ENCODE measurements at places on chromosomes 3 and 15.

GRCh38 chr3:18334837-18335601 lies 90.1 kb downstream of the SATB1 start:
- no peak for DNase-seq

- DNase-seq, result no peak
Observed at GRCh38 chr3:129399895-129400357, 28.5 kb downstream of the EFCAB12 start.

GRCh38 chr3:109927726-109928125 lies 590.4 kb upstream of the DPPA4 start:
- DNase-seq, result no peak

DNA sequence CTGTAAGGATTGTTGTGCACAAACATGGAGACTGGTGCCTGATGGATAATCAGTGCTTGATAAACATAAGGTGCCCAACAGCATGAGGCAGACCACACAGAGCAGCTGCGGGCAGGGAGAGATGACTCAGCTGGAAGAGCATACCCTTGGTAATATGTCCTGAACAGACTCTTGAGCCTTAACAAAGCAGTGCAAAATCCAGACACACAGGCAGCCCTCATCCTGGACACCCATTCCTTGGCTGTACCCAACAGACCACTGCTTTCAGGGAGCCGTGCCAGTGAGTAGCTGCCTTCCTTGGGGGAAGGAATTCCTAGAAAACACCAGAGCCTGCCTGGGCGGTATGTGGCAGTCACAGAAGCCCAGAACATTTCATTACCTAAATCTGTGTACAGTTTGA lies 156.2 kb downstream of the CLSTN2 start:
- DNase-seq, result no peak

DNA sequence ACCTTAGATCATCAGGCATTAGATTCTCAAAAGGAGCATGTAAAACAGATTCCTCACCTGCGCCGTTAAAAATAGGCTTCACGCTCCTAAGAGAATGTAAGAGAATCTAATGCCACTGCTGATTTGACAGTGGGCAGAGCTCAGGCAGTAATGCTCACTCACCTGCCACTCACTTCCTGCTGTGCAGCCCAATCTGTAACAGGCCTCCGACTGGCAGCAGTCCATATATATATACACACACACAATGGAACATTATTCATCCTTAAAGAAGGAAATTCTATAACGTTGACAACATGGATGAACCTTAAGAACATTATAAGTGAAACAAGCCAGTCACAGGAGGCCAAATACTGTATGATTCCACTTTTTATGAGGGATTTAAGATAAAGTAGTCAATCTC lies 24.5 kb downstream of the ZNF148 start:
- no peak for DNase-seq

DNA sequence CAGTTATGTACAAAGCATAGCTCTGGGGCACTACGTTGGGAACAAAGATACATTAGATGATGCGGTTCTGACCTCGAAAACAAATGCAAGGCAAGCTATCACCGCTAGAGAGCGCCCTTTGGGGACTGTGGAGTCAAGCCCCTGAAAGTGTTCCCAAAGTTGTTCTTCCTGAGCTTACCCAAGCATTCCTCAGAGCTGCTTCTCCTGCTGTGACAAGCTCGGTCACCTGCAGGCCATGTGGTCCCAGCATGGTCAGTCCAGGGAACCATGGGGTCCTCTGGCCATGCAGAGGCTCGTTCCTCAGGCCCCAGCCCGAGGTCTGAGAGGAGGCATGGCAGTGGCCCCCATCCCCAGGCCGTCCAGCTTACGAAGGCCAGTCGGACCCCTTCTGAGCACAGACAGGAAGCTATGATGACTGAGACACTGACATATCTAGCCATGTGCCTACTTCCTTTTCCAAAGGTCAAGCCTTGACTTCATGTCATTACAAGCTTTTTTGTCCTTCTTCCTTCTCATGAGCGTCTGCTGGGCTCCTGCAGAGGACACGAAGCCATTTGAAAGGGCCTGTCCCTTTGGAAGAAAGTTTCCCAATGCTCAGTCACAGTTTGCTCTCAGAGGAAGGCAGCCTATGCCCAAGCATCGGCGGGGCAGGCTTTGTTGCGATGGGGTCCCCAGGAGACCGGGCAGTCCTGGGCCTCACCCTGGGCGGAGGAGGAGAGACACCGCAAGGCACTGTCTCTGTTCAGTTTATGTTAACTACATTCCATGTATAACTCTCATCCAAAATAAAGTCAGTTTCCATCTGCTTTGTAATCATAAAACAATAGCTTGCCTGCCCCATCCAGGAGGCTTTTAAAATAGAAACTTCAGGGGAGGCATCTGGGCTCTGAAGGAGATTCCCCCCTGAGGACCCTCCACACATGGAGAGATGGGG lies 79.3 kb downstream of the ATP10A start:
- peak; percentile 21 for DNase-seq

DNA sequence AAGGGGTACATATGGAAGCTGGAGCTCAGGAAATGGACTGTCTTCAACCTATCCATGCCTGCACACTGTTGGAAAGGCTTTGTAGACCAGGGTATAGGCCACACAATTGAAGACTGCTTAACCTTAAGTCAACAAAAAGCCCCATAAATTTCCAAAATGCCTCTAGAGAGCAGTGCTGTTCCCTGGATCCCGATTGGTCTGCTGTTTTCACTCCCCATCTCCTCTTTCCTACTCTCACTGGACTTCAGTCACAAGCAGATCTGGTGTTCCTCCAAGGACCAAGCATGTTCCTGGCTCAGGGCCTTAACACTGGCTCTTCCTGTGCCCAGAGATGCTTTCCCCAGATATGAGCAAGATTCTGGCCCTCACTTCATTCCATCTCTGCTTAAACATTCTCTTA lies 22.8 kb upstream of the LRRC34 start:
- no peak for DNase-seq

DNA sequence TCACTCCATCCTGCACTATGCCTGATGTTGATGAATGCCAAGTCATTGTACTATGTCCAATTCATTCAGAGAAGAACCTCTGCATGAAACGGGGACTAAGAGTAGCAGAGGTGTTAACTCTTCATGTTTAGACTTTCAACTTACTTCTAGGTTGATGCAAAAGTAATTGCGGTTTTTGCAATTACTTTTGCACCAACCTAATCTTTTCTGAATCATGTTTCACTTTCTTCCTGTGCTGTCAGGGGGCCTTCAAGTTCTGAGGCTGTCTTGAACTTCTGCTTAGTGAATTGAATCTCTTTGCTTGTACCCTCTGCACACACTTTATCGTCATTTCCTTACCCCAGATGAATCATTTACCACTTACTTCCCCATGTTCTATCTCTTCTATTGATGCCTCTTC lies 636.2 kb downstream of the NAALADL2 start:
- DNase-seq, result no peak

GRCh38 chr3:23964537-23965235 lies 19.6 kb downstream of the NR1D2 start:
- no peak for DNase-seq

- DNase-seq, result no peak
Observed at GRCh38 chr15:48722764-48723661, 77.5 kb upstream of the FBN1 start.

GRCh38 chr3:157405457-157405856 lies 31.2 kb upstream of the PTX3 start:
- DNase-seq, result no peak

- DNase-seq, result no peak
Observed at GRCh38 chr3:66673293-66673692, 172.5 kb upstream of the LRIG1 start.

- DNase-seq, result no peak
Observed at GRCh38 chr3:78690766-78691165, 1077.0 kb downstream of the ROBO1 start.

DNA sequence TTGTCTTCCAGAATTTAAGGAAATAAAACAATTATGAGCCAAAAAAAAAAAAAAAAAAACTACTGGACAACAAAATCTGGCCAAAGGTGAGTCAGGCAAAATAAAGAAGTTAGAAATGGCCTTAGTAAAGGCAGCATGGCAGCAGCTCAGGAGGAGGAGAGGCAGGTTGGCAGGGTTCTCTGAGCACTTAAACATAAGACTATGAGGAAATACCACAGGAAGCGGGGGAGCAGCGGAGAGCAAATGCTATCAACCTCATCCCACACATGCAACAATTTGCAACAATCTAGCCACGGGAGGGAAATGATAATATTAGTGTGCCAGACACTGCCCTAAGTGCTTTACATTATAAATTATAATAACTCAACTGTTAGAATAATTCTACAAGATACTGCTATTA lies 247.3 kb upstream of the NSMCE3 start:
- no peak for DNase-seq

- no peak for DNase-seq
Observed at GRCh38 chr3:4334548-4334947, 31.4 kb downstream of the SETMAR start.

DNA sequence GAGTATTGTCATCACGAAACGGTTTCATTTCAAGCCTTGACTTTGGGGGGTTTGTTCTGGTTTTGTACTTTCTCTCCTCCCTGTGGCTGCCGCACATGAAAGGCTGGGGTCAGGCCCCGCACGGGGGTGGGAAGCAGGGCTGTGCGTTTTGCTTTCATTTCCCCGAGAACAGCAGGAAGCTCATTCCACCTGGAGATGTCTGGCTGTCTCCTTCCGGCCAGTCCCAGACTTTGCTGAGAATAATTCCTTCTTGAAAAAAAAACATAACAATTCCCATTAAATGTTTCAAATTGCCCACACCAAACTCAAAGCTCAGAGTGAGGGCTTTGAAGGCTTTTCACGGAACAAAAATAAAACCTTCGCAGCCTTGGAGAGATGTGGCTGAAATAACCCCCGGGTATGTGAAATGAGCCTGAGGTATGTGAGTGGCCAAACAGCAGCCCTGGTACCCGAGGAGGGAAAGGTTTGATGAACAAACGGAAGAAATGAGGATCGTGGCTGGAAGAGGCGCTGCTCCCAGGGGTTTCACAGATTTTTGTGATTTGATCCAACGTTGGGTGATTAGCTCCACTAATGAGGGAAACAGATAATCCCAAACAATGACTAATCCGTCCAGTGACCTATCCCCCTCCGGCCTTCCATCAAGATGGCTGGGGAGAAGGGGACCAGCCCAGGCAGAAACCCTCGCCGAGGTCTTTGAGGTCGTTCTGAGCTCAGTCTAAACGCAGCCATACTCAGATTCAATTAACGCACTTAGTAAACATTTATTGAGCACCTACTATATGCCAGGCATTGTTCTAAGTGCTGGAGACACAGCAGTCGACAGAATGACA lies 126.9 kb upstream of the MEF2A start:
- no peak for DNase-seq

DNA sequence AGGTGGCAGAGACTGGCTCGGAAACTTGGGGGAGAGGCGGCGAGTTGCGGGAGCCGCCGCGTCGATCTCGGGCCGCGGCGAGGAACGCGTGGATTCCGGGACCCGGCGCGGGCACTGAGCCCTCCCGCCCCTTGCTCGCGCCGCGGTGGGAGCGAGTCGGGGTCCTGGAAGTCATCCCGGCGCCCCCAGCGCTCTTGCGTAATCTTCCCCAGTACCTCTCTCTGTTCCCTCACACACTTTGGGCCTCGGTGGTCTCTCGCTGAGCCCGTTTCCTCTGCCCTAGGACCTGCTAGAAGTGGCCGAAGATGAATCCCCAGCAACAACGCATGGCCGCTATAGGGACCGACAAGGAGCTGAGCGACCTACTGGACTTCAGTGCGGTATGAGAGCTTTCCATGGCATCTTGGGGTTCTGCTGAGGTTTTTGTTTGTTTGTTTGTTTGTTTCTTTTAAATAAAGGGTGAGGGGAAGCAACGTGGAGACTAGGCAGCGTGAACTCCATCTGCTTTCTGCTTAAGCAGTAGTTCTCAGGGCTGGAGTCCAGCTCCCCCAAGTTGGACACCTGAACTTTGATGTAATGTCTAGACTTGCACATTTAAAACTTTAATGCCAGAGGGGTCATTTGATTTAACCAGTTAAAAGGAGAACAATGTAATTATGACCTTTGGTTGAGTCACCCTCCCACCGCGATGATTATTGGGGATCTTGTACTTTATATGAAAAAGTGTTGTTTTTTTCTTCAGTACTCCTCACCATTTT lies 1.3 kb downstream of the TCF12 start:
- DNase-seq, result no peak

DNA sequence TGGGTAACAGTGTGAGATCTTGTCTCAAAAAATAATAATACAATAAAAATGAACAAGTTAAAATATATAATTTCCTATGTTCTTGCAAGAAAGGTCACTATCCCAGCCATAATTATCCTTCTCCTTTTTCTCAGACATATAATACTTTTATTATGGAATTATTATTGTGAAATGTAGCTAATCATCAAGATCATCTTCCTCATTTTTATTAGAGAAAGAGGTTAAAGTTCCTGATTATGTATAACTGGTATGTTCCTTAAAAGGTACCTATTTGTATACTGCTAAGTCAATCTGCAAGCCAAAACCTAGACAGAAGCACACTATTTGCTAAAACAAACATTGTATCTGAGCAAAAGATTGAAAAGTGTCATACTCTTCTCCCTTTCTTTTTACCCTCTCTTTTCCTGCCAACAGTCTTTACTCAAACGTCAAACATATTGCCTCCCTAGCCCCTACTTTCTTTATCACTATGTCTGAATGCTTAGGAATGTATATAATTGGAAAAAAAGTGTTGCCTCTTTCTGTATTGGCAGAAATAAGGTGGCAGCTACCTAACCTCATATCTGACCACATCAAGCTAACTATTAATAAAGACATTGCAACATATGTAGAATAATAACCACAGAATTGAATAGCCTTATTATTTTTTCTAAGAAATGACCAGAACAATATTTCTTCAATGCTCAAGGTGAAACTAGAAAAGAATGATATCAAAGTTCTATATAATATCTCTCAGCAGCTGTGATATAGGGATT lies 18.5 kb downstream of the SEC11A start:
- no peak for DNase-seq
